Activated CD8-positive, alpha-beta memory T cell treated with anti-CD3 and anti-CD28 coated beads for 4 hours (primary cell): ENCODE measurements at places on chromosomes 4 and X.

DNA sequence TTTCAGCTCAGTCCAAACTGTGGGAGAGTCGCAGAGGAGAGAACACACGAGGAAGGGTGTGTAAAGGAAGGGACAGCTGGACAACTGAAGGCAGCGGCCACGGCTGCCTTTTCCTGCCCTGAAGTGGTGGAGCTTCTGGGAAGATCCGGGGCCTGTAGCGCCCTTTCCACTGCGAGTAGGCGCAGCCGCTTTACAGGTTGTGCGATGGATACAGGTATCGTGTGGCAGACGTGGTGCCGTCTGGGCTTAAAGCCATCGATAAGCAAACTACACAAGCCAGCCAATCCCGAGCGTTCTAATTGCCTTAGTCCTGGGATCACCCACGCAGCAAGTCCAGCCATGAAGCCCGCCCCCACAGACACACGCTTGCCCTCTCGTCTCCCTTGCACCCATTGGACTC lies 15.4 kb downstream of the NKX6-1 start:
- DNase-seq = no peak

DNA sequence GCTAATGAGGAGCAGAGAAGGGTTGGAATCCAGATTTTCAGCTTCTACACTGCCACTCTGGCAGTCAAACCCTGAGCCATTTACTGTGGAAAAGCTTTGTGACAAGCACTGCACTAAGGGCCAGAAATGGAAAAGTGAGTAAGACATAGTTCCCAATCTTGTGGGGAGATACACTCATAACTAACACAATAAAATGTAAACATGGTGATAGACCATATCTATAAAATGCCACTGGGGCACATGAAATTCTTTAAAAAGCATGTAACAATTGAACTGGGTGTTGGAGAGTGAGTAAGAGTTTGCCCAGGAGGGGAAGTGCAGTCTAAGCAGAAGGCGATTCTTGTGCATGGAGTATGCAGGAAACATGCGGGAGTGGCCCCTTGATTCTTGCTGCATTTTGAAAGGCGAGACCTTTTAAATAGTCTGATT lies 32.0 kb upstream of the ANXA5 start:
- DNase-seq = no peak

- no peak for DNase-seq
Observed at GRCh38 chrX:38473701-38474100, 87.6 kb upstream of the TSPAN7 start.

- DNase-seq = no peak
Observed at GRCh38 chrX:13845721-13846378, 29.0 kb upstream of the GPM6B start.

DNA sequence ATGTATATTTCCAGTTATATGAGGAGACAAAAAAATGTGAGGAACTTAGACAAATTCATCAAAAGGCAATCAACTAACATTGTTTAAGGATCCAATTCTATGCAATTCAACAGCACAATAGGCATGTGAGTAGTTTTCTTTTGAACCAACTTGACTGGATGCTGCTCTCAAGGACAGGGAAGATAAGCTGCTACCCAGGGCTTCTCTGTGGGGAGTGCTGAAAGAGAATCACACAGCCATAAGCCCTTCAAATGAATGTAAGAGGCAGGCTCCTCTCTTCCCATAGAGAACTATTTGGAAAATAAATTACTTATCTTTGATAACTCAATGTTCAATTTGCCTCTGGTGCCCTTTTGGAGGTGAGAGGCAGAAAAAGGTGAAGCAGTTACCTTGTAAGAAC lies 1413.6 kb downstream of the PCDH7 start:
- no peak for DNase-seq

DNA sequence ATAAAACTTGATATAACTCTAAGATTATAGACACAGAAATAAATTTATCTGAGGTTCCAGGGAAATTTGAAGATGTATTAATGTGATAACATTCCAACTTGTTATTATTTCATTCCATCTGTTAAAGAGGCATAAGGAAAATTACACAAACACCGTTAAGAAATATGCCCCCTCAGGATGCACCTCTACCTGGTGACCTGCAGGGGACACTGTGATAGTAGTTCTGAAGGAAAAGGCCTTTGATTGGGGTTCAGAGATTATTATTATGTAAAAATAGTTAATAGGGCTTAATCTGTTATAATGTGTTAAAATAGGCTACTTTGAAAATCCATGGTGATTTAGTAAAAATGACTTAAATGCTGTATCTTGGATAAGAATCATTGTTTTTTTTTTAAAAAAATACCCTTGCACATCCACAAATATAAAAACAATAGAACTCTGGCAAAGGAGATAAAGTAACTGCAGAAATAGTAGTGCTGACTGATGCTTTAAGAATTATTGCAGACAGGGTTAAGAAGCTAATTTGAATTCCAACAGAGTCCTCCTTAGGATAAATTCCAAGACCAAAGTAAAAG lies 6.1 kb upstream of the ABRAXAS1 start:
- DNase-seq = no peak

DNA sequence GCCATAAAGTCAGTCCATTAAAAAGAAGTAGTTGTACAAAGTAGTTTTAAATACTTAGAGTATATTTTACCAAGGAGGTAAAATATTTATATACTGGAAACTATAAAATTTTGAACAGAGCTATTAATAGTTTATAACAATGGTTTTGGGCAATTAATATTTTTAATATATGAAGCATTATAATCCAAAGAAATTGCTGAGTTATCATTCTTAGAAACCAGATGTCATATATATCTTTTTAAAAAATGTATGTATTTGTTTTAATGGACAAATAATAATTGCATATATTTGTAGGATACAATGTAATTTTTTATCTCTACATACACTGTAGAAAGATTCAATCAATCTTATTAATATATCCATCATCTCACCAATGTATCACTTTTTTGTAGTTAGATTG lies 207.8 kb downstream of the CXXC4 start:
- DNase-seq = no peak

DNA sequence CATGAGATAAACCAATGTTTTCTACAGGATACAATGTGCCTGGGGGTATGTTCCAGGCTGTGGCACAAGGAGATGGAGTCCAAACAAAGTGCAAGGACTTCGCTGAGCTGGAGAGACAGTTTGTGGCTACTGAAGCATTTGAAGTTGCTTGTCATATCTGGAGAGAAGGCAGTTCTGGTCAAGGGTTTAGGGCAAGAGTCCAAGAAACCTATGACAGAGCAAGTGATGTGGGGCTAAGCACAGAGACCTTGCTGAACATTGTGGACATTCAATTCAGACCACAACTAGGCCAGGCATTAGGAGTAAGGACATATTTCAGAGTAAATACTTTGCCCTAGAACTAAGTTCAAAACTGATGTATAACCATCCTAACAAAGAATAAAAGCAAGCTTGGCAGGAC lies 34.8 kb downstream of the MAGED4B start:
- DNase-seq = no peak

DNA sequence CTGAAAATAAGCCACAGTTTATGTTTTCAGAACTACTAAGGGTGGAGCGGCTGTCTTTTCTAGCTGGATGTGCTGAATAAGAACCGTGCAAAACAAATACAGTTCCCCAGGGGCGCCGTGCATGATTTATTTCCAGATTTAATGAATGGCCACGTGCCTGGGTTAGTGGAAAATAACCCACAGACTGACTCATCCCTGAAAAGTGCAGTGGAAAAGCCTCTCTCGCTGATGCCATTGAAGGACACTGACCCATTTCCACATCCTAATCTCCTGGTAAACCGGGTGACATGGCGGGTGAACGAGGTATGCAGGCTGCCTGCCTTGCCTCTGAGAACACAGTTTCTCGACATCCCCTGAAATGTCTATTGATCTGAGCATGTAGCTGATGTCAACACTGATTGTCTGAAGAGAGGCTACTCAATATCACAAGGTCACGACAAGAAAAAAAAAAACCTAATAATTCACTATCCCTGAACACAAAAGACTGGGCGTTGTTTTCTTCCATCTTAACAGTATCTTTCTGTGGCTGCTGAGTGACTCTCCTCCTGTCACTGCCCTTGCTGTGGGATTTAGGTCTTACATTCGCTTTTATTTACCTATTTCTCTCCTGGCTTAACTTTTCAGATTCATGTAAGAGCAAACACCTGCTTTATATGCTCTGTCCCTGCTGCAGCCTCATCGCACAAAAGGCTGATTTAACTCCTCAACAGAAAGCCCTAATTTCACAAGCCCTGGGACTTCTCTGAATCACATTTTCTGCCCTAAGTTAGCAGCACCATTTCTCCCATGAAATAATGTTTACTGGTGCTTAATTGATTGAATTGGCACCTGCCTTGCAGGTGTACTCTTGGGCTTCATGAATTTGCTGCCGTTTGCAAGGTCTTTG lies 76.9 kb upstream of the SCOC start:
- no peak for DNase-seq

DNA sequence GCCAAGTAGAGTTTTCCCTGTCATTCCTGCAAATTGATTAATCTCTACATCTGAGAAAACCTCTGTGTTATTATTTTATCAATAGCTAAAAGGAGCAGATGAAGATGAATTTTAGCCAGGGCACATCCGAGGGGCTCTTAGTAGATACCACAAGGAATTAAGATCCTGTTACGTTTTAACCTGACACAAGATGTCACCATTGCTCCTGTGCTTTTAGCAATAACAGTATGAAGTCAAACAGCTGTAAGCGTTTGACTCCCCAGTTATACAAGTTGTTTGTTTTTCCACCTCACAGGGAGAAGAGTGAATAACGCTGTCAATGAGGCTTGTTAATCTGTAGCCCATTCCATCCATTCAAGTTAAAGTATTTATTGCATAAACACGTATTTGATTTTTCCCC lies 76.0 kb upstream of the AP1S2 start:
- DNase-seq = no peak

DNA sequence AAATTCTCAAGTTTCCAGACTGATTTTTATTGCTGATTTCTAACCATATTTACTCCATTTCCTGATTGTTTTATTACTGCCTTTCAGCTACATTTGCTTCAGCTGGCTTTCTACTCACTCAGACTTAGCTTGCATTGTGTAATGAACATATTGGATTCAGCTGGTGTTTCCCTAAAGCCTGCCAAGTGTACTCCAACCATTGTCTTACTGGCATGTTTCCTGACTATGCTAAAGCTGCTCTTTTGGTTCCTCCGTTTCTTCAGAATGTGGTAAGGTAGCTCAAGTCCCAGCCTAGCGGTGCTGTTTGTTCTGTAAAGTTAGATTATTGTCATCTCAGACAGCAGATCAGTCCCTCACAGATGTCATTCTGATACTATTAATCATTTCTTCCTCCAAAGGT lies 53.1 kb upstream of the GLRA2 start:
- no peak for DNase-seq

- DNase-seq = no peak
Observed at GRCh38 chr4:14254252-14254651, 626.7 kb upstream of the BOD1L1 start.

- DNase-seq = no peak
Observed at GRCh38 chr4:107548211-107548905, 171.7 kb downstream of the PAPSS1 start.

GRCh38 chrX:18548996-18549395 lies 122.9 kb downstream of the RS1 start:
- no peak for DNase-seq

DNA sequence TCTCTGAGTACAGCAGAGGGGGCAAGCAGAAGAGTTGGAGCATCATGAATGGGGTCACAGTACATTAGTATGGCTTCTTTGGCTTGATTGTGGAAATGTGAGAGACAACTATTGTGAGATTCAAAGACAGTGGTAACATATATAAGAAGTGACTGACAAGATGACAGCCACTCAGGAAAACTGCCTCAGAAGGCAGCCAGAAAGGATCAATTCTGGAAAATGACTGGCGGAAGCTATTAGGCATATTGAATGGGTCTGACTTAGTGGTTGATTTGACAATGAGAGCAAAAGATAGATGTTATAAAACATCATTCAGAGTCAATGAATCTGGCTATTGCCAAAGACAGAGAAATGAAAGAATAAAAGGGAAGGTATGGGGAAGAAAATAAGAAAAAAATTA lies 345.5 kb upstream of the MAGEB2 start:
- no peak for DNase-seq

DNA sequence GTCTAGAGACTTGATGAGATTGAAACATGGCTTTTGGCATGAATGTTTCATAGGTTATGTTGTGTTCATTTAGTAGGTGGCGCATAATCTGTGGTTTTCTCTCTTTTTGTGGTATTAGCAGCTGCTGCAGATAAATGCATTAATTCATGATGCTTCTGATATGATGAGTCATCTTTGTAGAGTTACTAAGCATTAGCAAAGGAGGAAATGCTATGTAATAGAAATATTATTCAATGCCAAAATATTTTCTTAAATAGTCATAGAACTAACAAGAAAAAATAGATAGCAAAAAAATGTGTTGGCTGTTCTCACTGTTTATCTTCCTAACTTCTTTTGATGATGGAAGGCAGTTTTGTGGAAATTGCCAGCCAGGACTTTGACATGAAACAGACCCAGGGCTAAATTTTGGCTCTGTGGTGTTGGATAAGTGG lies 3.6 kb downstream of the ZXDB start:
- DNase-seq = no peak

GRCh38 chr4:115228851-115229250 lies 115.4 kb upstream of the NDST4 start:
- no peak for DNase-seq

DNA sequence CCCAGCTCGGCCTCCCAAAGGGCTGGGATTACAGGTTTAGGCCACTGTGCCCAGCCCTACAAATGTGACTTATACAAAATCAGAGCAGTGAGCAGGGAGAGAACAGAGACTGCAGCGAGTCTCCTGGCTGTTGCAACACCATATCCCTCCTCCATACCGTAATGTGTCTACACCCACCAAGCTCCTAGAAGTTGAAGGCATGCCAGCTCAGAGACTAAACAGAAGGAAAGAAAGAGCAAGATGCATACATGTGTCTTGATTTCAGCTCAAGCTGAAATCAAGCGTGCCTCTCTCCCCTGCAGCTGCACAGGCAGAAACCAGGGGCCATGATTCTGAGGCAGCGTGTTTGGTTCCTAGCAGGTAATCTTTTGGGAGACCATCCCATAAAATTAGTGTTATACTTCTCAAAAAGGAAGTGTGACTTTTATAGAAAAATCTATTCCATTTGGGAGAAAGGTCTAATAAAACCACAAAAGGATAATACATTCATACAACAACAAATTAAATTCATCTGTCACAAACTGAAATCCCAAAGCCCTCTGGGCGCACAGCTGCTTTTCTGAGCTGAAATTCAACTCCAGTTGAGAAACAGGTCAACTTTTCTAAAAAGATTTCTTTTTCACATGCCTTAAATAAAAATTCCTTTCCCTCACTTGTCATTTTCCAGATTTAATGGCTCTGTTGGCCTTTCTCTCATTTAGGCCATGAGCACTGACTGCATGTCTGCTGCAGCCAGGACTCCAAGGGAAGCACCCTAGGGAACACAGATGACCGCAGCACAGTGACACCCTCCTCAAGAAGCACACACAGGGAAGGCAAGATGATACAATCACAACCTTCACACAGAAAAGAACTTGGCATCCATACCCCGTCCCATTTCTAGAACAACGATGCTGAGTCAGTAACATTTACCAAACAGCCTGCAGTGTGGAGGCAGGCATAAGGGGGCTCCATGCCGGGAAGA lies 34.4 kb downstream of the AFAP1 start:
- no peak for DNase-seq

DNA sequence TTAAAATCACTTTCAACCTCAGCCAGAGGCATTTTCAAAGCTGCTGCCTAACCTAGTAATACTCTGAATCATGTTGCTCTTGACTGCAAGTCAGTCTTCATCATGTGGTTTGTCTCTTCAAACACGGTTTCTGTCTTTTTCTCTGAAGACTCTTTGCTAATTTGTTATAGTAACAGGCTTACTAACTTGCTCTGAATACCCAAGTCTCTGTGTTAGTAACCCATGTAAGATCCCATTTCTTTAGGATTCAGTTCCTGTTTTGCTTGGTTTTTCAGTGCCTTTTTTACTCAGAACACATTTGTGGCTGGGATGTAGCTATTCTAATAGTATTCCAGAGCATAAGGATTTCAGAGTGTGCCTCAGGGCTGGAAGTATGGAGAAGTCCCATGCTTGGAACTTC lies 1450.6 kb upstream of the IGFBP7 start:
- DNase-seq = no peak
